ENCODE measurements at places on chromosomes 3 and 15. TPM values are rescaled to one million over a fixed set of nuclear protein-coding genes. Genes with fewer than 3 reads are reported as not detected.
A peak's percentile ranks its signal among the peaks of the same experiment; 100 is the strongest.

GRCh38 chr3:58217209-58217811, 6.5 kb upstream of the DNASE1L3 start:
- no peak overlapping the region for H3K4me3 ChIP-seq
- H3K27me3 ChIP-seq: no peaks in the 10 kb centered on the region
- no peaks in the 10 kb centered on the region for H3K36me3 ChIP-seq
- DNase-seq: peak; percentile 61

The CYP8B1 gene
- total RNA-seq: not detected

The DGKG gene
- 4.1 TPM for total RNA-seq

The TRA2B gene
- 119 TPM for total RNA-seq

GRCh38 chr3:140467796-140468315, 210.0 kb upstream of the TRIM42 start:
- no peaks in the 10 kb centered on the region for H3K36me3 ChIP-seq
- no peak overlapping the region for H3K27ac ChIP-seq
- no peaks in the 10 kb centered on the region for H3K4me1 ChIP-seq
- no peak for DNase-seq

DNA sequence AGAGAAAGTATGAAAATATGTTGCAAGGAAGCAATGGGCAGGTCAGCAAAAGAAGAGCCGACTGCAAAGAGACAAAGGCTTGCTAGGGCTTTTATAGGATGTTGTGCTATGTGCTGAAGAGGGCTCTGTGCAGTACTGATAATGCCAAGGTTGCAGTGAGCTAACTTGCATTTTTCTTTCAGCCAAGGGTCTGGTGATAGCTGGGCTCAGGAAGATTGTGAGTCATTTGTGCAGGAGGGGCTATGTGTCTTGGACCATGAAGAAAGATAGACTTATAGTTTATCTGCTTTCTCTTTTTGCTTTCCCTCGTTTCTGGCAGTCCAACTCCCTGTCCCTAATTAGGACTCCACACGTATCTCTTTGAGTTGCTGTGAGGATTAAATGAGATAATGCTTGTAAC, 64.5 kb upstream of the LRIG1 start:
- H3K4me3 ChIP-seq: no peak overlapping the region
- no peak for DNase-seq
- no peak overlapping the region for H3K27ac ChIP-seq
- H3K27me3 ChIP-seq: no peaks in the 10 kb centered on the region
- no peaks in the 10 kb centered on the region for H3K36me3 ChIP-seq

GRCh38 chr3:28745916-28746617, 397.4 kb upstream of the AZI2 start:
- no peaks in the 10 kb centered on the region for H3K36me3 ChIP-seq
- H3K27me3 ChIP-seq: no peaks in the 10 kb centered on the region
- no peaks in the 10 kb centered on the region for H3K4me1 ChIP-seq
- no peak overlapping the region for H3K27ac ChIP-seq
- no peak for DNase-seq
- H3K4me3 ChIP-seq: no peak overlapping the region

The CD96 gene
- 2.2 TPM for total RNA-seq

GRCh38 chr3:72319194-72320094, 528.8 kb downstream of the SHQ1 start:
- no peaks in the 10 kb centered on the region for H3K36me3 ChIP-seq
- no peaks in the 10 kb centered on the region for H3K27me3 ChIP-seq
- H3K4me3 ChIP-seq: no peak overlapping the region
- no peak for DNase-seq
- no peak overlapping the region for H3K27ac ChIP-seq

DNA sequence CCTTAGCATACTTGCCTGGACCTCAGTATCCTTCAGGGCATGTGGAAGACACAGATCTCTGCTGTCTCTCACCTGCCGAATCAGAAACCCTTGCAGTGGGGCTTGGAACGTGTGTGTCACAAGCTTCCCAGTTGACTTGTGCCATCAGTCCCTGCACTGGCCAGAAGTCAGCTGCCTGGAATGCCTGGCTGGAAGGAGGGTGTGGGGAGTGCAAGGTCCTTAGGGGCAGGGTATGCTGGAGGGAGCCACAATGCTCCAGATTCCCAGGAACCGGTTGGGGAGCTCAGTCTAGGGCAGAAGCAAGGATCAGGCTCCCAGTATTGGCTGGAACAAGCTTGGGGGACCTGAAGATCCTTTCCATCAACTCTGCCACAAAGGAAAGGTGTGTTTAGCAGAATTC, 27.1 kb downstream of the SPSB4 start:
- no peaks in the 10 kb centered on the region for H3K27me3 ChIP-seq
- H3K4me1 ChIP-seq: peaks cover 5% of the 10 kb centered on the region
- no peaks in the 10 kb centered on the region for H3K36me3 ChIP-seq
- H3K4me3 ChIP-seq: no peak overlapping the region
- H3K27ac ChIP-seq: no peak overlapping the region
- no peak for DNase-seq

- H3K36me3 ChIP-seq: no peaks in the 10 kb centered on the region
- H3K4me3 ChIP-seq: no peak overlapping the region
- H3K27me3 ChIP-seq: no peaks in the 10 kb centered on the region
- no peak overlapping the region for H3K27ac ChIP-seq
- no peak for DNase-seq
Measured at GRCh38 chr15:68528626-68529290, 50.0 kb upstream of the CORO2B start.

The TRPM1 gene
- total RNA-seq: not detected

- no peak overlapping the region for H3K27ac ChIP-seq
- H3K27me3 ChIP-seq: no peaks in the 10 kb centered on the region
- no peak for DNase-seq
- no peaks in the 10 kb centered on the region for H3K36me3 ChIP-seq
Measured at GRCh38 chr15:69815793-69816192, 281.9 kb downstream of the TLE3 start.

The SCN5A gene
- total RNA-seq: 4.7 TPM
